Immature natural killer cell (primary cell): ENCODE measurements at places on chromosomes 4 and X.

DNA sequence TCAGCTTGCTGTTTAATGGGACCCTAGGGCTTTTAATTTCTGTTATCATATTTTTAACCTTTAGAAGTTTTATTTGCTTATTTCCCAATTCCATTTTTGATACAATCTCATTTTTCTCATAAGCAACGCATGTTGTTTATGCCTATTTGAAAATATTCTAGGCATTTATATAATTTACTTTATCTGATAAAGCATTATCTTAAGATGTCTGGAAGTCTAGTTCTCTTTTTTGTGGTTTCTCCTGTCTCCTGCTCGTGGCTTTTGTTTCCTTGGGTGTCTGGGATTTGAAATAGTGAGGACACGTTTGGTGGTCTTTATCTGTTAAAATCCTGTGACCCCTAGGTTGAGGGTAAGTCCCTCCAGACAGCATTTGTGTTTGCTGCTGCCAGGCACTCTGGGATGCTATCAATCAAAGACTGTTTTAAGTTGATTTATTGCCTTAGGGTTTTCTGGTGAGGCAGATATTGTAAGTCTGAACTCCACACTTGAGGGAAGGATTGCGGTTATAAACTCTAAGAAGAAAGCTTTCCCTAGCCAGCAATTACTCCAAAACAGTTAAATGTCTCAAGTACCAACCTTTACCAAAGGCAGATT, 208.0 kb downstream of the PRDM5 start:
- H3K36me3 ChIP-seq, result no peaks in the 10 kb centered on the region
- H3K4me3 ChIP-seq, result no peak overlapping the region
- H3K27me3 ChIP-seq, result peaks cover 2% of the 10 kb centered on the region
- no peaks in the 10 kb centered on the region for H3K4me1 ChIP-seq

GRCh38 chr4:153153339-153153871, 50.8 kb upstream of the TRIM2 start:
- peak overlapping the region; percentile 79 for H3K4me3 ChIP-seq
- H3K27me3 ChIP-seq, result peaks cover 22% of the 10 kb centered on the region
- H3K4me1 ChIP-seq, result peaks cover 14% of the 10 kb centered on the region
- H3K27ac ChIP-seq, result no peak overlapping the region

DNA sequence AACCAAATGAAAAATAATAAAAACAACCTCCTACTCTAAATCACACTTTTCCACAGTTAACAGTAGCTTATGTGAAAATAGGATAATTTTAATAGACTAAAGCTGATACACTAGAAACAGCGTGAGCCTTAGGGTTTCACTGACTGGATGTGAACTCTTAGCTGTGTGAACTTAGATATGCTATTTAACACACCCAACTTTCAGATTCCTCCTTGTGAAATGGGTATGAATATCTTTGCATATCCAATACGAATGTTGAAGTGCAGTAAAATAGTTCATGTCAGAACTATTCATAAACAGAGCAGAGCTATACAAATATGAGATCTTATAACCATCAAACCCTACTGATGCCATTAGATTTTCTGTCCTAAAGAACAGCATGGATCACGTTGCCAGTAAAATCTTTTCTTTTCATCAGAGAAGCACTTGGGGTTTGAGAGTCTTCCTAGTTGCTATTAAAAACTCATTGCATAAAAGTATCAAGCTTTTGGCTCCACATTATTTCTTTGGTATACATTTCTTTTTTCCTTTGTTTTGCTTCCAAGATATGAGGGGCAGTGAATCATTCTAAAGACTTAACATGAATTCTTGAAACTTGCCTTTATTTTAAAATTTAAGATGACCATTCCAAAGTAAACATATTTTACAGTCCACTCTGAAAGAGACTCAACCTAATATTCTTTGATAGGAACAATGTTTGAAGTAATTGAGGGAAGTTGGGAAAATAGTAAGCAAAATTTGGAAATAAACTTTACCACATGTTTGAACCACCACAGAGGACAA, 102.4 kb downstream of the CPE start:
- H3K27me3 ChIP-seq, result no peaks in the 10 kb centered on the region
- H3K27ac ChIP-seq, result no peak overlapping the region
- DNase-seq, result no peak
- H3K4me3 ChIP-seq, result no peak overlapping the region
- H3K36me3 ChIP-seq, result no peaks in the 10 kb centered on the region

DNA sequence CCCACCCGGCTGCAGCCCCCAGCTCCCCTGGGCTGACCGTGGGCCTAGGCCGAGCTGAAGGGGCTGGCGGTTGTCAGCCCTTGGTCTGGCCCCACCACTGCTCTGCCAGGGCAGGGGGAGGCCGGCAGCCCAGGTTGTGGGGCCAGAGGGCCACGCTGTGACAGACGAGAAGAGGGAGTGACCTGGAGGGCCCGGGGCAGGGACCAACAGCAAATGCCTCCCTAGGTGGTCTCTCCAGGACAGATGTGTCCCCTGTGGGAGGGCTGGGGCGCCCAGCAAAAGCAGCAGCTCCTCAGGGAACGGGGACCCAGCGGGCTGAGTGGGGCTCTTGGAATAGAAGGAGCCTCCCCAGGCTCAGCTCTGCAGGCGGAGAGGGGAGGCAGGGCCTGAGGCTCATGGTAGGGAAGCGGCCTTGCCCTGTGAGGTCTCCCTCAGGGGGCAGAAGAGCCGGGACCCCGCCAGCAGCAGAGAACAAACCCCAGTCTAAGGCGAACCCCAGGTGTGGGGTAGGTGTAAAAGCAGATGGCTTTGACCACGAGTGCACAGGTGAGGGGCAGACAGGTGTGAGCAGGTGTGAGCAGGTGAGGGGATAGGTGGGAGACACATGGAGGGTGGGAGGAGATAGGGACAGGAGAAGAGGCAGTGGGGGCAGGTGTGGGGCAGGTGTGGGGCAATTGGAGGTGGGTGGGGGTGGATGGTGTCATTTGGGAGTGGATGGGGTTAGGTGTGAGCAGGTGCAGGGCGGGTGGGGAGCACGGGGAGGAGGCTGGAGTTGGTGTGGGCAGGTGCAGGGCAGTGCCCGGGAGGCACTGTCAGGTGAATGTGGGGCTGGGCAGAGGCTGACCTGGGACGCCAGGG, 34.1 kb upstream of the SPON2 start:
- peaks cover 2% of the 10 kb centered on the region for H3K36me3 ChIP-seq
- H3K27ac ChIP-seq, result peak overlapping the region; percentile 45
- peaks cover 29% of the 10 kb centered on the region for H3K27me3 ChIP-seq
- no peak for DNase-seq

- no peak overlapping the region for H3K4me3 ChIP-seq
- no peaks in the 10 kb centered on the region for H3K4me1 ChIP-seq
These were observed 8.6 kb downstream of the GABRA4 start for GRCh38 chr4:46984781-46985180.

GRCh38 chrX:72685810-72686456, 28.2 kb downstream of the PHKA1 start:
- no peak overlapping the region for H3K27ac ChIP-seq
- no peak overlapping the region for H3K4me3 ChIP-seq
- H3K27me3 ChIP-seq, result no peaks in the 10 kb centered on the region
- H3K4me1 ChIP-seq, result no peaks in the 10 kb centered on the region
- H3K36me3 ChIP-seq, result no peaks in the 10 kb centered on the region
- DNase-seq, result no peak

- no peak overlapping the region for H3K27ac ChIP-seq
- H3K27me3 ChIP-seq, result peaks cover 2% of the 10 kb centered on the region
- no peak for DNase-seq
- no peaks in the 10 kb centered on the region for H3K4me1 ChIP-seq
These were observed 316.7 kb upstream of the IGFBP7 start for GRCh38 chr4:57426779-57427395.

GRCh38 chr4:112423591-112423990, 92.4 kb downstream of the NEUROG2 start:
- H3K4me3 ChIP-seq, result no peak overlapping the region
- no peaks in the 10 kb centered on the region for H3K36me3 ChIP-seq
- H3K4me1 ChIP-seq, result no peaks in the 10 kb centered on the region
- no peak overlapping the region for H3K27ac ChIP-seq
- DNase-seq, result no peak

DNA sequence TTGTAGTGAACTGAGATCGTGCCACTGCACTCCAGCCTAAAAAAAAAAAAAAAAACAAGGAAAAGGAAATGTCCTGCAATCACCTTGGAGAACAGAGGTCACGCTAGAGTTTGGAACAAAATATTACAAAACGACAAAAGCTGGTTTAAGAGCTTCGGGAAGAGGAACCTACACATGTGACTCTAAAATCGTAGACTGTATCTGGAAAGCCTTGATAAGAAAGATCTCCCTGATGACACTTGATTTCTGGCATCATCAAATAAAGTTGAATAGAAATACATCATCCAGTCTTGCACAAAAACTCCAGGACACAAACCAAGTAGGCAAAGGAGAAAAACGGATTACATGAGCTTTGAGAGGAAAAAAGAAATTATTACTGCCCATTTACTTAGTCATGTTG, 31.1 kb upstream of the DOCK11 start:
- DNase-seq, result no peak
- no peak overlapping the region for H3K4me3 ChIP-seq
- H3K4me1 ChIP-seq, result no peaks in the 10 kb centered on the region
- peaks cover 1% of the 10 kb centered on the region for H3K27me3 ChIP-seq
- H3K36me3 ChIP-seq, result no peaks in the 10 kb centered on the region

DNA sequence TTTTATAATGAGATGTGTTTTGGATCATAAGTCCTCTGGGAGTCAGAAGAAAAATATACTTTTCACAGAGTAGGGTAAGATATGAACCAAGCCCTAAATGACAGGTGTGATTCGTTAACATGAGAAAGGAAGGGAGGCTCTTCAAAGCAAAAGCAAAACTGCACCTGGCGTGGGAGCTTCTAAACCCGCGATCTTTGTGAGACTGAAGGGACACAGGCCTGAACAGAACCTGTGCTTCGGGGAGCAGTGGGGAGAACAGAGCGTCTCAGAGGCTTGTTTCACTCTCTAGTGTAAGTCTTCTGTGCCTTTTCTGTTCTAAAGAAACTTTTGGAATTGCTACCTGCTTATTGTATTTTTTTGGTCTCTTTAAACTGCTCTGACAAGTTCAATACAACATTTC, 30.2 kb upstream of the CYP4V2 start:
- no peak overlapping the region for H3K27ac ChIP-seq
- no peak for DNase-seq
- no peaks in the 10 kb centered on the region for H3K4me1 ChIP-seq
- H3K4me3 ChIP-seq, result no peak overlapping the region

- no peaks in the 10 kb centered on the region for H3K36me3 ChIP-seq
- DNase-seq, result peak; percentile 43
- H3K27me3 ChIP-seq, result peaks cover 10% of the 10 kb centered on the region
- peak within 1 kb of the TSS; percentile 94 for H3K4me3 ChIP-seq
- peaks cover 17% of the 10 kb centered on the region for H3K4me1 ChIP-seq
These were observed at the start of gene TMEM154 for GRCh38 chr4:152679414-152680281. Gene TMEM154 (minus strand): TSS chr4:152679997. CDS start chr4:152679933, 64 bp downstream.

GRCh38 chr4:14767142-14767541, 235.1 kb upstream of the CPEB2 start:
- no peak for DNase-seq
- no peak overlapping the region for H3K4me3 ChIP-seq
- H3K4me1 ChIP-seq, result no peaks in the 10 kb centered on the region
- H3K36me3 ChIP-seq, result no peaks in the 10 kb centered on the region
- H3K27me3 ChIP-seq, result no peaks in the 10 kb centered on the region

DNA sequence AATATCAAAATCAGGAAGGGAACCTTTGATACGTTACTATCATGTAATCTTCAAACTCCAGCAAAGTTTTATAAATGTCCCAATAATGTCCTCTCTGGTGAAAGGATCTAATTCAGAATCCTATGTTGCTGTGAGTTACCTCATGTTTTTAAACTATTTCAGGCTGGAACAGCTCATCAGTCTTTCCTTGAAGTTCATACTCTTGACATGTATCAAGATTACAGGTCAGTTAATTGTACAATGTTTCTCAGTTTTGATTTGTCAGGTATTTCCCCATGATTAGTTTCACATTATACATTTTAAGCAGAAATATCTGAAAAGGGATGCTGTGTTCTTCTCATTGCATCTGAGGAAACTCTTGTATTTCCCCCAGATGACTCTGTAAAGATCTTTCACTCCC, 136.5 kb upstream of the HS3ST1 start:
- no peaks in the 10 kb centered on the region for H3K4me1 ChIP-seq
- DNase-seq, result no peak
- no peaks in the 10 kb centered on the region for H3K36me3 ChIP-seq
- no peak overlapping the region for H3K27ac ChIP-seq
- no peak overlapping the region for H3K4me3 ChIP-seq
- H3K27me3 ChIP-seq, result peaks cover 2% of the 10 kb centered on the region

DNA sequence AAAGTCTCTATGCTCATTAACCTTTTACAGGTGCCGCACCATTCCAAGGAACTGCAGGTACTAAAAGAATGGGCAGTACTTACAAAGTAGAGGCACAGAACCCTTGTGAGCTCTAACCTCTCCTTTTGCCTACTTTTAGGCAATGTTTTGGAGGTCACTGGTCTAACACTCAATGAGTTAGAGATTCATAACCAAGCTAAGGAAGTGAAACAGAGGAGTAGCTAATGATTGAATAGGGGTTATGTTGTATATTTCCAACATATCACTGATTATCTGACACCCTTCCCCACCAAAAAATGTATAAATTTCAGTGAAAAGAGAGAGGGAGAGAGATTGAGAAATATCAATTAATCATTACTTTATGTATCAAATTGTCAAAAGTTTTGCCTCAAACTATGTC, 269.3 kb downstream of the PCDH7 start:
- no peaks in the 10 kb centered on the region for H3K4me1 ChIP-seq
- DNase-seq, result no peak
- no peak overlapping the region for H3K27ac ChIP-seq
- no peaks in the 10 kb centered on the region for H3K27me3 ChIP-seq

GRCh38 chr4:46992338-46992737, 1.0 kb downstream of the GABRA4 start:
- no peak for DNase-seq
- H3K4me1 ChIP-seq, result peaks cover 28% of the 10 kb centered on the region
- H3K4me3 ChIP-seq, result no peak overlapping the region
- no peak overlapping the region for H3K27ac ChIP-seq
- H3K36me3 ChIP-seq, result no peaks in the 10 kb centered on the region
